Activated CD8-positive, alpha-beta memory T cell treated with anti-CD3 and anti-CD28 coated beads for 1 hour (primary cell): ENCODE measurements at places on chromosomes 4 and X.

DNA sequence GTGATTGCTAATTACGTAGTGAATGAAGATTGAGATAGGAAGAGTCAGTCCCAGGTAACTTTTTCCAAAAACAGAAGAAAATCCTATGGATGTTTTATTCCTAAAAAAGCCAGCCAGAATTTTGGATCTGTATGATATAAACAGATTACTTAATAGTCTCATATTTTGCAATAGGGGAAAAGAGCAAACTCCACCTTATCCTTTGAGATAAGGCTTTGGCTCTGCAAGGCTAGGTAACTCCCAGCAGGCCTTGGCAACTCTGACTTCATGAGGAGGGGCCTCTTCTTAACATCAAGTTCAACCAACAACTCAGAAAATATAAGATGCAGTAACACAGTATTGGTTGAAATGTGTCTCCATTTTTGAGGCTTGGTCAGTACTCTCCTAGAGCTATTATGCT lies 98.7 kb upstream of the SLC4A4 start:
- no peak for DNase-seq

DNA sequence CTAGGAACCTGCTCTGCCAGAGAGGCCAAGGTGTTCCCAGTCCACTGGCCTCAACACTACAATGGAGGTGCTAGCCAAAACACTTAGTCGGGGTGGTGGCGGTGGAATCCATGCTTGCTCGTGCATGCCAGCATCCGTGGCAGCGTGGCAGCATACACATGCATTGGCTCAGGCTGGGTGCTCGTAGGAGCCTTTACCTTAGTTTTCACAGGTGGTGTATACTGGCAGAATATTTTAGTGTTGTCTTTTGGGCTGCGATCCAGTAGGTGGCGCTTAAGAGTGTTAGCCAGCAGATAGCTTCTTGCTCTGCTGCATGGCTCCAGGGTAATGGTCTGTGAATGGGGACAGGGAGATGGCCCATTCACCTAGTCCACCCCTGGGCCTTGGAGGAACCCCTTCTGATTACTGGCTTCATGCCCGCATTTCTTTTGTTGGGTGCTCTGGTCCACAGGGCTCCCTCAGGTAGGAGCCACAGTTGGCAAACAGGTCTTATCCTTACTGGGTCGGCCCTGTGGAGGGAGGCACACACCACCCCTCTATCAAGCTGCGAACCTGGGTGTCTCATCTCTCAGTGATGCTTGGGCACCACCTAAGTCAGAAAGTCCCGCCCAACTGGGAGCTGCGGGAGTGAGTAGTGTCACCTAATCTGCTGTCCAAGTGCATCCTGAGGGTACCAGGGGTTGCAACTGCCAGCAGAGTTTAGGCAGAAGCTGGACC lies 40.0 kb downstream of the RIPPLY1 start:
- DNase-seq = no peak

DNA sequence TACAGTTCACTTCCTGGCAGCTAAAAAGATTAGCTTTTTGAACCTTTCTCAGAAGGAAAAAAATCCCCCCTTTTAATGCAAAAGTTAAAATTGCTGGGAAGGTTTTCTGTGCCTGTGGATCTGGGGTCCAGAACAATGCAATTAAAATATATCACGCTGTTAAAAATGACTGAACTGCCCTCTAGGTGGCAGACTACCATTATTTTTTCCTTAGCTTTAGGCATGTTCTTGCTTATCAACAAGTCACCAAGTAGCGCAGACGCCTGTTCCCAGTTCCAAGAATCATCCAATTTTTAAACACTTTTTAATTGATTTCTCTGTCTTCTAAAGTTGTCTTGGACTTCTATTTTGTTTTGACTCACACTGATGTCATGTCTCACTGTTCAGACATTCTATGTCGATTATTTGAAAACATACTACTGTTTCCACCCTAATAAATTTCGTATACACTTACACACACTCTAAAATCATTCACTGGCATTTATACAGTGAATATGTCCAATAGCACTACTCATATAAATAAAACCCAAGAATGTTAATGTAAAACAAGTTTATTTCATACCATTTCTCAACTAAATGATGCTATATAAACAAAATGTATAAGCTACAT lies 661.6 kb downstream of the RAPGEF2 start:
- DNase-seq = no peak

DNA sequence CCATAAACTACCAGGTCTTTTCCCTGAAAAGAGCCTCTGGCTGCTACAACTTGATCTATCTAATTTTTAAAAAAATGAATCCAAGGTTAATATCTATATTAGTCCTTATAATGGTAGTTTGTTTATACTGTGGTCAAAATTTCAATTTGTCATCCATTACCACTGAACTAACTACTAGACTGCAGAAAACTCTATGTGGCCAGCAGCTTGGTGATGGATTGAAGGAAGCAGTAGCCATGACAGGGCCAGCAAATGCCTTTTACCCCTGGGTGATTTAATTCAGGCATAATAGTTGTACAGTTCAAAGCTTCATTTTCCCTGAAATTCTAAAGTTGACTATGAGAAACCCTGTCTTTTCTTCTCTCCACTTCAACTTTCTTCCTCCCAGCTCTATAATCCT lies 30.4 kb upstream of the PPARGC1A start:
- DNase-seq = no peak
